Activated T-cell treated with anti-CD3 and anti-CD28 coated beads, Interleukin-2, amount 50 U/mL, for 72 hours (primary cell): ENCODE measurements at places on chromosomes 4 and X.

GRCh38 chrX:29308726-29309125 is 721.5 kb downstream of the IL1RAPL1 start:
- no peak for DNase-seq

- peak; percentile 4 for DNase-seq
These were observed at the start of gene PRKG2 for GRCh38 chr4:81214881-81215868. Gene PRKG2 (minus strand): TSS chr4:81215222. CDS start chr4:81205047, 10,175 bp downstream.

GRCh38 chr4:163707873-163708272 is 213.4 kb downstream of the TMA16 start:
- DNase-seq, result no peak

DNA sequence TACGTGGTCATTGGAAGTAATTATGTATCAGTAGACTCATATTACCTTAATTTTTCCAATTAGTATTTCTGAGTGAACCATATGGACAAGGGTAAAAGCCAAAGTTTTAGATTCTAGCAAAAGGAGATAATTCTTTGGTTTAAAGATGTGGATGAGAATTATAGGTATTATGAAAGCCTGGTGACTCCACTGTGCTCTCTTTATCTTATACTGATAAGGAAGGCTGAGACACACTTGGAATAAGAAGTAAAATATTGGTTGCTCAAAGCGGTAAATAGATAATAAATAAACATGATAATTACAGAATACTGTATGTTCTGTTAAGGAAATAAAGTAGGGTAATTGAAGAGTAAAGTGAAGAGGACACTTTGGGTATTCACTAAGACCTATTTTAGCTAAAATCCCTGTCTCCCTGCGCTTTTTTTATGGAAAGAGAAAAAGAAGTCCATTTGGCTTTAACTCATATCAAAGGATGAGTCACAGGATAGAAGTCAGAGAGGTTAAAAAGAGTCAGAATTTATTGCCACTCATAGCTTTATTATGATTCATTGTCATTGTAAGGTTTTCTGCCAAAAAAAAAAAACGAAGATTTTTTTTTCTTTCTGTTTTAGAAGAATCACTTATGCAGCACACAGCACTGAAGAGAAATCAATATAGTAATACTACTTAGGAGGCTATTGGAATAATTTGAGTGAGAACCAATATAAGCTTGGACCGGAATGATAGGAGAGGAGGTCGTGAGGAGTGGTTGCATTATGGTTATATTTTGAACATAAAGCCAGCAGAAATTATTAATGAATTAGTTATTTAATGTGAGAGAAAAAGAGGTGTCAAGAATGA is 2463.1 kb downstream of the ARAP2 start:
- no peak for DNase-seq

DNA sequence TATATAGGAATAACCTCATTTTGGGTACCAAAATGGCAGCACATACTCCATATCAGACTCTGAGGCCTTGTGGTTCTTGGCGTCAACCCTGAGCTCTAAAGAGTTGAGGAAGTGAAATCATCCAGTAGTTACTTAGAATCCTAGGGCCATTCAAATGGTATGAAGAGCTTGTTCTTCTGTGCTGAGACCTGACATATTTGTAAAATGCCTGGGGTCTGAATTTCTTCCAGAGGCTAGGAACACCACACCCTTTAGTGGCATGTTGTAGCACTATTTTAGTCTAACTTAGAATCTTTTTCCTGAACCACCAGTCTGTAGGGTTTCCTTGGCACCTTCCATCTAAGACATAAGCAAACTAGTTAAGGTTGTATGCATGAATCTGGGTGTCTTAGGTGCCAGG is 18.1 kb upstream of the GDPD2 start:
- DNase-seq, result no peak

DNA sequence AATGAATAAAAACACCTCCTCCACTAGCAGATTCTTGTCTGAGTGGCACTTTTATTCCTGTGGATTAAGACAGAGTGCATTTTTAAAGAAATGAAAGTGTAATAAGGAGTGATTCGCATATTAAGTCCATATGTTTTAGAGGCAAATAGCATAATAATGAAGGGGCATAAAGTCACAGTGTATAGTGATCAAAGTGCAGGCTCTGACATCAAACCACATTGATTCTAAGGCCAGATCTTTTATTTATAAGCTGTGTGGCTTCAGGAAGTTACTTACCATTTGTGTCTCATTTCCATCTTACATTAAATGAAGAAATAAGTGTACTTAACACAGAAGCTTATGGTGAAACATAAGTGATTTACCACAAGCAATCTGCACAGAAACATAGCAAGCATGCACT is 332.8 kb downstream of the GASK1B start:
- no peak for DNase-seq

GRCh38 chr4:175651756-175652310 is 160.2 kb downstream of the GPM6A start:
- no peak for DNase-seq
